ENCODE measurements at places on chromosomes 7 and 10.

- no peak for DNase-seq
Measured at GRCh38 chr7:54159088-54159487, 383.1 kb upstream of the VSTM2A start.

DNA sequence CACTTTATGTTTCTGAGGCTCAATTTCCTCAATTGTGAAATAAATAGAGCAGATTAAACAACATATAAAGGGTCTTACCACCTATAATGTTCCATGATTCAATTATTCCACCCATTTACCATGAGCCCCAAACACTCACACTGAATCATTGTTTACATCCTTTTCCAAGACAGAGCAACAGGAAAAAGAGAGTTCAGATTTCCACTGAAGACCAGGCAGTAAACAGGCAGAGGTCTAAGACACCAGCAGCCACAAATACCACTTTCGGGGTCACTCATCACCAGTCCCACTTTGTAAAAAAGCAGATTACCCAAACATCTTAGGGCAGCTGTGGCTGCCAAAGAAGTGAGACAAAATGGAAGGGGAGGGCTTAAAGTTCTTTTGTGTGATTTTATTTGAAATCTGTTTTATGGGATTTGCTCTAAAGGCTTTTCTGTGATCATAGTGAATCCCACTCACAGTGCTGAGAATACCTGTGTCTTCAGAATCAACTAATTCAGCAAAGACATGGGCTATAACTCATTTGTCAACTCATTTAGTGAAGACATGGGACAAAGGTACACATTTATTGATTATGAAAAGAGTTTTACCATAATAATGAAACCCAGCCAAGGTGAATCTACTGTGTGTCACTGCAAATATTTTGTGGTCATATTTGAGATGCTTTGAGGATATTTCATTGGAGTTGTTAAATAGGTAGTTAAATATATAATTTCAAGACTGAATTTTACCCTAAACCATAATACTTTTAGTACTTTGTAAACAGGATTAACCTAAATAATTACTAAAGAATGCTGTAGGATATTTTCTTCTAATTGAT, 24.8 kb upstream of the DLD start:
- no peak for DNase-seq

- no peak for DNase-seq
Measured at GRCh38 chr10:15237351-15237750, 68.9 kb upstream of the NMT2 start.

GRCh38 chr10:1297566-1298301, 241.5 kb downstream of the WDR37 start:
- DNase-seq = no peak

- DNase-seq = no peak
Measured at GRCh38 chr10:27138277-27138676, 15.9 kb downstream of the YME1L1 start.

DNA sequence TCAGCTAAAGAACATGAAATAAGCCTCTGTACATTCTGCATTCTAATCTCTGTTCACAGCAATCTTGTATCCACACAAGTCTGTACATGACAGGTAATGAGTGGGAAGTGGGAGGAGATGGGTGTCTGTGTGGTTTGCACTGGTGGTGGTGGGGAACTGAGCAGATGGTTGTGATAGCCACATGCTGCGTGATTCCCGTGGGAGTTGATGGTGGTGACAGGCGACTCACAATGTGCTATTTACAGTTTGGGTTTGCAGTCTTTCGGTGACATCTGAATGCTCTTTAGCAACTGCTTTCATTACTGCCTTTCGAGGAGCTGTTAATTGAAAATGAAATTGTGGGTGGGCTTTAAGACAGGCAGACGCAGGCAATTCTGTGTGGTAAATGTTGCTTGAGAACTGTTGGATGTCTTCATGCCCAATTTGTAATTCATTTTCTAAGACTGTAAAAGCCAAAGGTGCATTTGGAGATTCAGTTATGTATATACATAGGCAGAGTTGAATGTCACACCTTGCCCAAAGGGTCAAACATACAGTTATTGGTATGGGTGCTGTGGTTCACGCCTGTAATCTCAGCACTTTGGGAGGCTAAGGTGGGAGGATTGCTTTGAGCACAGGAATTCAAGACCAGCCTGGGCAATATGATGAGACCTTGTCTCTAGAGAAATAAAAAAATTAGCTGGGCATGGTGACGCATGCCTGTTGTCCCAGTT, 308.2 kb downstream of the AUTS2 start:
- DNase-seq = no peak

- no peak for DNase-seq
Measured at GRCh38 chr7:133978502-133979295, 148.4 kb upstream of the LRGUK start.

DNA sequence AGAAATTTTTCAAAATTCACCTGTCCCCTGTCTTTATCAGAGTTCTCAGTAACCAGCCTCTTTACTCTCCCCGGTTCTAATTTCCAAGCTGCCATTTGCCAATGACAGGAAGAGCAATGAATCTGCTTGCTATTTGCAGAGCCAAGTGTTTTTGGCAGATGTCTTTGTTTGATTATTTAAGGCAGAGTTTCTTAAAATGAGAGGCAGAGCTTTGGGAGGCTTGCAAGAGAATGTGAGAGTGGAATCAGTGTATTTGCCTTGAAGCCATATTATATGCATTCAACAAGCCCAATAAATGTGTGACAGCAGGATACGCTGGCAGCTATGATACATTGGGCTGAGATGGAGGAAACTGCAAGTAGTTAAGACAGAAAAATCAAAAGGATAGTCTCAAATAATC, 196.5 kb downstream of the PHF14 start:
- DNase-seq = no peak

- DNase-seq = no peak
Measured at GRCh38 chr7:4241791-4242190, 440.3 kb upstream of the FOXK1 start.

DNA sequence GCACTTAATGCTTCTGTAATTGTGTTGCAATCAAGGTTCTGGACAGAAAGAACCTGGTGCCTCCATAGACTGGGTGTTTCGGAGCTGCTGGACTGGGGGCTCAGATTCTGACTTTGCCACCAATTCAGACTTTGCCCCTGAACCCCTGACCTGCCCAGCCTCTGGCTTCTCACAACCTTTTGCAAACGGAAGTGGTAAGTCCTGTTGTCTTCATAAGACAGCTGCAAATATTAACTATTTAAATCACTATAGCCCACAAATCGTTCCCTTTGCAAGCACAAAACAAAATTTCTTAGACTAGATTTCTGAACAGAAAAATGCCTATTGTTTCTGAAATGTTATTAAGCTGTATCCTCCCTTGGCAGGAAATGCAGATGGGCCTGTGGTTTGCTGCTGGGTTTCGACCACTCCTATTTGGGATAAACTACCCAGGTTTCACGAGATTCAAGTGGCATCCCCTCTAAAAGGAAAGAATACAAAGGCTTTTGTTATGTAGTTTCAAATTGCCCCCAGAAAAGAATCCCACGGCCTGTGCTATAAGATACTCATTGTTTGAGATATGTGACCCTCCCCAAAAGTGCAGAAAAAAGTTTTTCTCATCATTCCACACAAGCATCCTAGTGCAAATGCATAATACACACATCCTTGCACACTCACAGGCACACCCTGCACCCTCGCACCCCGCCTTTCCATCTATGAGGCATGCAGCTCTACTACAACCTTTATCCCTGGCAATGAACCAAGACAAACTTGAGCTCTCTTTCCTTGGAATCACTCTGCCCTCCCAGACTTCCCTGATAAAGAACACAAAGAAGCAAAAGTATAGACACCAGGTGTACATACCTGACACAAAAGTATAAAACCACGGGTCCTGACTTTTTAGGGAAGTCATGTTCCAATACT, 209.1 kb downstream of the PRPF18 start:
- no peak for DNase-seq

DNA sequence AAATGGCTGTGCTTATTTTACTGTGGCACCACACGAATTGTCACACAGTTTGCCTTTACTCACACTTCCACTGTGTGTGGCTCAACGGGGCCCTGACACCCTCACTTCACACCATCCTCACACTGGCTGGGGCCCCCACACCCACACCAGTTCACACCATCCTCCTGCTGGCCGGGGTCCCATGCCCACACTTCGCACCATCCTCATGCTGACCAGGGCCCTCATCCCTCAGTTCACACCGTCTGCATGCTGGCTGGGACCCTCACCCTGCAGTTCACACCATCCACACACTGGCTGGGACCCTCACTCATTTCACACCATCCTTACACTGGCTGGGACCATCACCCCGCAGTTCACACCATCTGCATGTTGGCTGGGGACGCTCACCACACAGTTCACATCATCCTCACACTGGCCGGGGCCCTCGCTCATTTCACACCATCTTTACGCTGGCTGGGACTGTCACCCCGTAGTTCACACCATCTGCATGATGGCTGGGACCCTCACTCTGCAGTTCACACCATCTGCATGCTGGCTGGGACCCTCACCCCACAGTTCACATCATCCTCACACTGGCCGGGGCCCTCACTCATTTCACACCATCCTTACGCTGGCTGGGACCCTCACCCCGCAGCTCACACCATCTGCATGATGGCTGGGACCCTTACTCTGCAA, 36.0 kb downstream of the BRI3 start:
- DNase-seq = no peak

DNA sequence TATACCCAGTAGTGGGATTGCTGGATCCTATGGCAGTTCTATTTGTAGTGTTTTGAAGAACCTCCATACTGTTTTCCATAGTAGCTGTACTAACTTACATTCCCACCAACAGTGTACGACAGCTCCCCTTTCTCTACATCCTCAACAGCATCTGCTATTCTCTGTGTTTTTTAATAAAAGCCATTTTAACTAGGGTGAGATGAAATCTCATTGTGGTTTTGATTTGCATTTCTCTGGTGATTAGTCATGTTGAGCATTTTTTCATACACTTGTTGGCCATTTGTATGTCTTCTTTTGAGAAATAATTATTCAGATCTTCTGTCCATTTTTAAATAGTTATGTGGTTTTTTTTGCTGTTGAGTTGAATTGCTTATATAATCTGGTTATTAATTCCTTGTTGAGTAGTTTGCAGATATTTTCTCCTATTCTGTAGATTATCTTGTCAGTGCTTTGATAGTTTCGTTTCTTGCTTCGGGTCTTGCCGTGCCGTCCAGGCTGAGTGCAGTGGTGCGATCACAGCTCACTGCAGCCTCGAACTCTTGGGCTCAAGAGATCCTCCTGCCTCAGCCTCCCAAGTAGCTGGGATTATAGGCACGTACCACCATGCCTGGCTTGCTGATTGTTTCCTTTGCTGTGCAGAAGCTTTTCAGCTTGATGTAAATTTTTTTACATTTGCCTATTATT, 12.0 kb downstream of the MTG1 start:
- no peak for DNase-seq

DNA sequence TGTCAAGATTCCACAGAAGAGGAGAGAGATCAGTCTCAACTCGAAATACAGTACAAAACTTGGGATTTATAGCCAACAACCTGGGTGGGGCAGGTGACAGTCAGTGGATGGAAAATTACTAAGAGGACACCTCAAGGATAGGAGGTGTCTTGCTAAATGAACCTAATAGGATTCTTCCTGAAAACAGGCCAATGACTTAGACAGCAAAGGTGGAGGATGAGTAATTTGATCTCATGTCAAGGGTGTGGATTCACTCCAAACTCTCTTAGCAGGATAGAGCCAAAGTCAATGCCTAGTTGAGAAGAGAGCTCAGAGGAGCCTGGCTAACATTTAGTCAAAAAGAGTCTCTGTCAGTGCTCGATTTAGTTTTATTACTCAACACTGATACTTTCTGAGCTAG, 106.7 kb upstream of the INSYN2A start:
- DNase-seq = no peak

Data from stimulated activated CD4-positive, alpha-beta T cell treated with anti-CD3 and anti-CD28 coated beads, Interleukin-12 subunit alpha, Interleukin-12 subunit beta, amount 100 ng/mL, for 4 hours (primary cell).